ENCODE measurements at places on chromosomes 12 and 14.

GRCh38 chr14:38616959-38617358, 361.1 kb upstream of the CLEC14A start:
- no peak for DNase-seq

GRCh38 chr14:105863296-105864108, 337.1 kb downstream of the TMEM121 start:
- no peak for DNase-seq

- DNase-seq: peak; percentile 15
These were observed 94.8 kb downstream of the LRP6 start for GRCh38 chr12:12171991-12172511.

DNA sequence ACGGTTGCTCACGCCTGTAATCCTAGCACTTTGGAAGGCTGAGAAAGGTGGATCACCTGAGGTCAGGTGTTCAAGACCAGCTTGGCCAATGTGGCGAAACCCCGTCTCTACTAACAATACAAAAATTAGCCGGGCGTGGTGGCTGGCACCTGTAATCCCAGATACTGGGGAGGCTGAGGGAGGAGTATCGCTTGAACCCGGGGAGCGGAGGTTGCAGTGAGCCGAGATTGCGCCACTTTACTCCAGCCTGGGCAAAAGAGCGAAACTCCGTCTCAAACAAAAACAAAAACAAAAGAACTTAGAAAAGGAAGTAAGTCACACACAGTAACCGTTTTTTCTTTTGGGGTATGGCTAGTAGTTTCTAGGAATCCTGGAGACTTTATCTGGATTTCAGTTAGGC, 1.7 kb upstream of the PALS1 start:
- DNase-seq: no peak

- peak; percentile 38 for DNase-seq
These were observed 14.9 kb downstream of the SLC38A2 start for GRCh38 chr12:46357438-46358324.

DNA sequence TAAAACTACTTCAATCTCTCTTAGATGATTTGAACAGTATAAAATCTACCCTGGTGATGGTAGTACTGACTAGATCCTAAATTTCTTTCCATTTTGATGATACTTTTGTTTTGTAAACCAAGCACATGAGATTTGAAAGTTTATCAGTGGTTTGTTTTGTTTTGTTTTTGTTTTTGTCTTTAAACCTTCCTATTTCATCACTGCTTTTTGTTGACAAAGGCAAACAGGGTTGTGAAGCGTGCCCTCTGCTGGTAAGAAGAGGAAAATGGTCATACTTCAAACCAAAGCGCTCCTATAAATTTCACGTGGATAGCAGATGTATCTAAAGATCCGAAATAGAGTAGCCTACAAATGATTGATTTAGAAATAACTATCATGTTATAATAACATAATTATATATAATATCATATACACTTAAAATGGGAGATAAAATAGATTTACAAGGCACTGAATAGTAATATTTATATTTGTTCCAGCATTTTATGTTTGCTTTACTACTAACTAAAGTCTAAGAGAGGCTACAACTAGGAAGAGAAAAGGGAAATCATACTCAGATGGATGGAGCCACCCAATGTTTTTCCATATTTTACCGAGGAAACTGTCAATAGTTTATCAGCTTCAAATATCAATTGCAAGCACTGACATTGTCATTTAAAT, 254.0 kb upstream of the USP15 start:
- peak; percentile 36 for DNase-seq

DNA sequence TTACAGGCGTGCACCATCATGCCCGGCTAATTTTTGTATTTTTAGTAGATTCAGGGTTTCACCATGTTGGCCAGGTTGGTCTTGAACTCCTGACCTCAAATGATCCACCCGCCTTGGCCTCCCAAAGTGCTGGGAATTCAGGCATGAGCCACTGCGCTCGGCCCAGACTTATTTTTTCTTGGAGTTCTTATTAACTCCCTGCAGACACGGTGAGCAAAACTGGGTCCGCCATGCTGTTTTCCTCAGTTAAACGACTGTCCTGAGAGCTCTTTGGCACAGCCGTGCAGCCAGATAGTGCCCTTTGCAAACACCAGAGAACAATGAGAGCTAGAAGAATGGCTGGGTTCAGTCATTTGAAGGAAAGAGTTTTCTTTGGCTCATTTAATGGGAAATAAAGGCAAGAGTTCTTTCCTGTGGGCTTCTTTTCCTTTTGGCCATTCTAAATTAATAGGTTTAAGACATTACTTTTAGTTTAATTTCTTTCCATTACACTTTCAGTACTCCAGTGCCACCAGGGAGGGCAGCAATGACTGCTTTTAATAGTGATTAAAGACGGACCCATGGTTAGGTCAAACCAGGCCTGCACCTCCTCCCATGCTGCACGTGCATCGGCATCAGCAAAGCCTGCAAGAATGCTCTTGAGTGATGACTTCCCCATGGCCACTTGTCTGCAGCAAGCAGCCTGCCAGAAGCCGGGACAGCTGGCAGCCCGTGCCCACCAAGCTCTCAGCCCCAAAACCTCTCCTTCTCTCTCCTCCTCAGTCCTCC, 60.7 kb downstream of the VCPKMT start:
- no peak for DNase-seq

DNA sequence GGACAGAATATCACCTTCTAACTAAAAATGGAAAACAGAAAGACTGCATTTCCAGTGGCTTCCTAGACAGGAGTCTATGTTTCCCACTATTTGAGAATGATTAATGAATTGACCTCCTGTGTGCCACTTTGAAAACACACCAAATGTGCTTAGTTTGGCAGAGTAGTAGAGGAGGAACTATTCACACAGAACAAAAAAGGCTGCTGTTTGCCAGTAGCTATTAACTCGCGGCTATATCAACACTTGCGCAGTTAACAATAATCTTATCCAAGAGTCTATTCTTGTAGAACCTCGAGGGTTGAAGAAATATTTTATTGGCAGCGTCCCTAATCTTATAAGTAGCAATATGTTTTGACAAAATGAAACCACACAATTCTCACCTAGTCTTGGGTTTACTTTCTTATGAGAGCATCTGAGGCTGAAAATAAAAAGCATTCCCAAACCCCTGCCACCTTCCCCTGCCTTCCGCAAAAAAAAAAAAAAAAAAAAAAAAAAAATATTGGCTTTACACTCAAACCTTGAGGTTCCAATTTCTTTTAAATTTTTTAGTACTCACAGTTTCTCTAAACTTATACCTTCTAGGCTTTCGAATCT, 127.3 kb upstream of the FLRT2 start:
- DNase-seq: no peak

- DNase-seq: no peak
These were observed 5.4 kb downstream of the KIF26A start for GRCh38 chr14:104143521-104144452.

- no peak for DNase-seq
These were observed 119.5 kb upstream of the RTL1 start for GRCh38 chr14:101022916-101023435.

GRCh38 chr12:26007566-26007965, 49.1 kb downstream of the RASSF8 start:
- no peak for DNase-seq

- no peak for DNase-seq
These were observed 17.4 kb upstream of the CLMN start for GRCh38 chr14:95337041-95337595.

DNA sequence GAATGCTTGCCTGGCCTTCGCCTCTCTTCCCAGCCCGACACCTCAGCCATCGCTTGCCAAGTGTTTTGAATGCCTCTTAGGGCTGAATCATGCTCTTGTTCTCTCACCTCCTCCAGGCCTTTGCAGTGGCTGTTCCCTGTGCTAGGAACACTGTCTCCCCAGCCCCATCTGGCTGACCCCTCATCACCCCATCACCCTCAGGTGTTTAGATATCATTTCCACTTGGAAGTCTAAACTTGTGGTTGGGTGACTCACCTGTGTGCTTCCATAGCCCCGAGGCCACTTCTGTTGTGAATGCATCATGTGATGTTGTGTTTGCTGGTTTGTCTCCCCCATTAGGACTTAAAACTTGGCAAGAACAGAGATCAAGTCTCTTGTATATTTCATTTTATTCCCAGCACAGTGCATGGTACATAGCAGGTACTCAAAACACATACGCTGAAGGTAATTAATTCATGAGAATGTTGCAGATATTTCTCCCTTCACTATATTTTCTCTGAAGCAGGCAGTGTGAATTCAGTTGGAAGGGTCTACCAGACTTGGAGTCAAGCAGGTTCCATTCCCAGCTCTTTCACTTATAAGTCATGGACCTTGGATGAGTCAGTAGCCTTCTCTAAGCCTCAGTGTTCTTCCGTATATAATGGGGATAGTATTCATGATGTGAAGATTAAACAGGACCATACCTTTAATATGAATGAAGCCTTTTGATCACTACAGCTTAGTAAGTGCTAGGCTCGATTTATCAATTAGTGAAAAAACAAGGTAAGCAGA, 67.8 kb downstream of the HRK start:
- peak; percentile 93 for DNase-seq

- DNase-seq: no peak
These were observed 122.9 kb downstream of the PRKCH start for GRCh38 chr14:61444215-61444768.

DNA sequence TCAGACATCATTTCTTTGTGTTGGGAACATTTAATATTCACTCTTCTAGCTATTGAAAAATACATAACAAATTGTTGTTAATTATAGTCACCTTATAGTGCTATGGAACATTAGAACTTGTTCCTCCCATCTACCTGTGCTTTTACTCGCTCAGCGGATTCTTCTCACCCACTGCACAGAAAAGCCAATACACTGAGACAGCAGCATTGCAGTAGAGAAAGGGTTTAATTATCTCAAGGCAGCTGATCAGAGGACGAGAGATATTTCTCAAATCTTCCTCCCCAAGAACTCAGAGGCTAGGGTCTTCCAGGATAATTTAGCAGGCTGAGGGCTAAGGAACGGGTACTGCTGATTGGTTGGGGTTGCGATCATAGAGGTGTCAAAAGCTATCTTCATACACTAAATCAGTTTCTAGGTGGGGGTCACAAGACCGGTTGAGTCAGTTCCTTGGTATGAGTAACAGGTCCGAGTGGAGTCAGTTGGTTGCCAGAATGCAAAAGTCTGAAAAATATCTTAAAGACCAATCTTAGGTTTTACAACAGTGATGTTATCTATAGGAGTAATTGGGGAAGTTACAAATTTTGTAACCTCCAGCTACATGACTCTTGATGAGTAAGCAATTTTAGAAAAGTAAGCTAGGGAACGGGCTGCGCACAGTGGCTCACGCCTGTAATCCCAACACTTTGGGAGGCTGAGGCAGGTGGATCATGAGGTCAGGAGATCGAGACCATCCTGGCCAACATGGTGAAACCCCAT, 173.1 kb downstream of the FBXL14 start:
- no peak for DNase-seq

DNA sequence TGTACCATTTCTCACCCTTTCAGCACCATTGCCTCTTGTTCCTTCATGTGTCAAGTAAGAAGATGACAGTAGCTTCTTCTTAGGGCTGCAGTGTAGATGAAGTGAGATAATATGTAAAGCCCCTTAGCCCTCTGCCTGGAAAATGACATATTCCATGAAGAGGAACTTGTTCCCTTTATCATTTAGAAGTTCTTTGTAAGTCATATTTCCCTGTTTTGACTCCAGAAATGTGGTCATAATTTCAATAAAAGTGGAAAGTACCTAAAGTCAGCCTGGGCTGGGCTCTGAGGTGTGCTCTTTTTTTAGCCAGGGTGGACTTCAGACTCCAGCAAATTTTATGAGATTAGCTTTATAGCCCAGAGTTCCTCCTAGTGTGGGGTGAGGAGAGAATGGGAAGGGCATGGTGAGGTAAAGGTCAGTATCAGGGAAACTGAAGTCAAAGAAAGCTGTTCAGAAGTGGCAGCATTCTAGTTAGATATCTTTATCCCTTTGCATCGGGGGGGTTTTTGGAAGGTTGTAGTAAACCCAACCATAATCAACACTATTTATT, 92.5 kb downstream of the TMCC3 start:
- no peak for DNase-seq

DNA sequence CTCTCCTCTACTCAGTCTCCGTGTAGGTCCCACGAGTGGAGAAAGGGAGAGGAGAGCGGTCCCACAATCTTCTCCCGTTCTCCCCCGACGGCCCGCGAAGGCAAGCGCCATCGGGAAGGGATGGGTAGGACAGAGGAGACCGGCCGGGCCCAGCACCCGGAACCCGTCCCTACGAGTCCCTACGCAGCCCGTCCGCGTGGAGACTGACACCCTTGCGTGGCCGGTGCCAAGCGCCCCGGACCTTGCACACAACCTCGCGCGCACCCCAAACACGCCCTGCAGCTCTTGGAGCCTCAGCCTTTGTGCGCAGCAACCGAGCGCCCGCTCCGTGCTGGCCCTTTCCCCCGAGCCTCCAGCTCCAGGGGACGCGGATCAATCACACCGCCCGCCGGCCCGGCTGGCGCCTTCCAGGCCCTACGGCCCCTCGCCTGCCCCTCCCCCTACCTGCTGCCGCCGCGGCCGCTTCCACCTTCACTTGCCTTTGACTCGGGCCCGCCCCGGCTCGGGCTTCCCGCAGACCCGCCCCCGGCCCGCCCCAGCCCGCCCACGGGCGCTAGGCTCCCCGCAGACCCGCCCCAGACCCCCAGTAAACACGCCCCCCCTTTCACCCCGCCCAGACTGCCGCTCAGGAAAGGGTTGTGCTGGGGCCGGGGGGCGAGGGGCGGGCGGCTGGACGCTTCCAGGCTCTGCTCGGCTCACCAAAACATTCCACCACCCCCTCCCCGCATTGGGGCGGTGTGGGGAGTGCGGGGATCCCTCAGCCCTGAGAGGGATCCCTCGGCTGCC, at the start of gene NDRG2:
Gene NDRG2, minus strand, starts transcription at position 477 of the 786 bp plus-strand sequence. CDS start 1,746 bp downstream, outside the sequence.
- peak; percentile 54 for DNase-seq

DNA sequence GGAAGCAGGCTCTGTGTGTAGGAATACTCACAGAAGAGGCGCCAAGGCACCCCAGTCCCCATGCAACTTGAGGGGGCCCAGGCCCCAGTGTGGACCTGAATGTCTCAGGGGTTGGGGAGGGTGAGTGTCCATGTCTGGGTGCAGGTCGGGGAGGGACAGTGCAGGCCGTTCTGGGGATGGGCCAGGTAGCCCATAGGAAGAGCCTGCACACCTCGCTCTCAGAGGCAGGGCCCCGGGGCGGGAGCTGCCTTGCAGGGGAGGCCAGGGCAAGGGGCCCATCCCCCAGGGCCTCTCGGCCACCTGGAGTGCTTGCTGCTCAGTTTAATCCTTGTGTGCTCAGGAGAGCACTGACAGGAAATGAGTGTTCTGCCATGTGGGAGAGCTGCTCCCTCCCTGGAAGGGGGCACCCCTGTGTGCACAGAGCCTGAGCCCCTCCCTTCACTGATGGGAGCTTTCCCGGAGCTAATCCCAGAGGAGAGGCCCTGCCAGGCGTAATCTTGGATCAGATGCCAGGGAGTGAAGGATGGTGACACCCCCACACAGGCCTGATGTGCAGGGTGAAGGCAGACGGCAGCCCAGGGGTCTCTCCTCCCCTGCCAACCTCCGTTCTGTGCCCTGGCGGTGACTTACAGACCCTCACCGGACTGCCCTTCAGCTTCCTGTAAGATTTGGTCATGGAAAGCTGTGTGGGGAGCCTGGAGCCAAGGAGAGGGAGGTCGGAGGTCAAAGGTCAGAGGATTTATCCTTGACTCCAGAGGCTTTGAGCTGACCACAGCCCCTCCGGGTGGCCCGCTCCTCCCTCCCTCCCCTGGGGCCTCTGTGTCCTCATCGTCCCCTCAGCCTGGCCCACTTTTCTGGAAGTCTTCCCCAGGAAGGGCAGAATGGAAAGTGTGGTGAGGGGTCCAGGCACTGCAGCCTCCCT, 24.4 kb upstream of the FBRSL1 start:
- DNase-seq: no peak

GRCh38 chr12:104064842-104065427, 604 bp downstream of the HCFC2 start:
- peak; percentile 20 for DNase-seq
